ENCODE measurements at places on chromosomes 1 and 21.

- DNase-seq: no peak
Measured at GRCh38 chr1:199297174-199297573, 658.3 kb downstream of the PTPRC start.

DNA sequence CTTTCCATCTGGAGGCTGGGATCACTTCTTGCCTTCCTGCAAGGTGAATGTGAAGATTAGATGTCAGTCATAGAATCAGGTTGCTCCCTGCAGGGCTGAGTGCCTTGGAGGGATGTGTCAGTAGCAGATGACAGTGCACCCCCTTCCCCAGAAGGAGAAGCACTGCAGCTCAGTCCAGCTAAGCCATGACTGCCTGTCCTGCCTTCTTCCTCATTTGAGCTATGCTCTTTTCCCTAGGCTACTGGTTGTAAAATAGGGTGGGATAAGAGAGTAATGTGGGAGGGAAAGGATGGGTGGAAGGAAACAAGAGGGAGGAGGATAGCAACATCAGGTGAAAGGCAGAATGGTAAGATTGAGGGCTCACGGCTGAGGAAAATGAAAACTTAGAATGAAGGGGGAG, 11.1 kb upstream of the FABP3 start:
- DNase-seq: no peak

GRCh38 chr1:107277022-107277421, 136.2 kb downstream of the NTNG1 start:
- DNase-seq: peak; percentile 44

- DNase-seq: no peak
Measured at GRCh38 chr1:226719596-226720387, 19.3 kb downstream of the ITPKB start.

DNA sequence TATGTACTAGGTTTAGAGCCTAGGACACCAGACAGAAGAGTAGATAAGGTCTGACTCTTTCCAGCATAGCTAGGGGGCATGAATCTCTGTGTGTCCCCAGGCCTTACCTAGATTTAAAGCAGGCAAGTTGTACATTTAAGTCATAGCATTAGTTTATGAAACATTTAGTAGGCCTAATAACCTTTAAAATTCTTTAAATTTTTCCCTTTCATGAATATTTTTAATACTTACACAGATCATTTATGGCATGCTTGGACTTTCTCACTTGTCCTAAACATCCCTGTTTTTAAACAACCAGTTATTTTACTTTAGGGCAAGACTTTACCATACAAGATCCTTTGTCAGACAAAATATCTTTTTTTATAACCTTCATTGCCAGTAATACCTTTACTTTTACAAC, 258.4 kb upstream of the ZRANB2 start:
- DNase-seq: no peak
